ENCODE measurements at places on chromosomes 6 and 20. TPM values are rescaled to one million over a fixed set of nuclear protein-coding genes. Genes with fewer than 3 reads are reported as not detected.

DNA sequence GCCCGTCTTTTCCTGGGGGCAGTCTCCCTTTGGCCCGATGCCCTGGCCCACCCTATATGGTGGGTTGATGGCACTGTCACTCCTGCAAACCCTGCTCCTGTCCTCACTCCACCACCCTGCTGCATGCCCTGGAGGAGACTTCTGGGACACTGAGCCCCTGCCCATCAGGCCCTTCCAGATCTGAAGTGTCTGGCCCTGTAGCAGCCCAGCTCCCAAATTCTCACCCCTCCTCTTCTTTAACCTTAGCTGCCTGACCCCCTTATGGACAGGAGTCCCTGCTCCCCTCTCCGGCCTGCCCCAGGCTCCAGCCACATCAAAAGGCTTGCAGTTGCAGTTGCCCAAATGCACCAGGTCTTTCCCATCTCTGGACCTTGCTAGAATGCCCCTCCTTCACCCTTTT is 20.8 kb upstream of the SLC32A1 start:
- no peak for DNase-seq

The CST5 gene
- total RNA-seq, result not detected

The SLPI gene
- total RNA-seq, result 95.5 TPM

- DNase-seq, result no peak
These were observed 52.5 kb downstream of the HIVEP2 start for GRCh38 chr6:142892254-142893021.

DNA sequence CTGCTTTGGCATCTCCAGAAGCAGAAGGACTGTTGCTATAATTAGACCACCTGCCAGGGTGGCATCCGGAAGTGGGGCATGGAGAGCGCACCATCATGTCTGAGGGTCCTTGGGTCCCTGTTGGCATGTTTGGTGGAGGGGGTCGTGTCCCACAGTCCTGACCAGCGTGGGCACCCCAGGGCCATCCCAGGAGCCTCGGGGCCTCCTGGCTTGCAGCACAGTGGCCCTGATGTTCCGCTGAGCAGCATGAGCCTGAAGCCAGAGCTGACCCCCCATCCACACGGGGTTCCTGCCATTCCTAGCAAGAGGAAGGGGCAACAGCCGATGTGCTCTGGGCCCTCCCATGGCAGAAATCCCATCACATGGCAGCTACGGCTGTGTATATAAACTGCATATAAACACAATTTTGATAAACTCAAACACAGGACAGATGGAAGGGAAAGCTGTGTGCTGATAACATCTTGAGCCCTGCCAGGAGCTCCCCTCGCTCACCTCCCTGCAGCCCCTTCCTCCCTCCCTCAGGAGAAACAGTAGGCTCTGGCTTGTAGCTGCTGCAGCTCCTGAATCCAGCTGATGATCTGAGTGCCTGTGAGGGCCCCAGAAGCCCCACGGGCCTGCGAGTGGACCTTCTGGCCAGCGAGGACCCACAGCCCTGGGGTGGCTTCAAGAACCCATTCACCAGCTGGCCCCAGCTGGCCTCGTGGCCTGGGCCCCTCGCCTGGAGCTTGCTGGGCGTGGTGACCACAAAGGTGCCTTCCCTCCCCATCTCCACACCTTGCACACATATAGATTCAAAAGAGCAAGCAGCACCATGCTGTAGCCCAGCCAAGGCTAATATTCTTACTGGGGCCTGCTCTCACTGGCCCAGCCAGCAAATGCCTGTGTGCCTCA is 321.6 kb downstream of the CDH4 start:
- DNase-seq, result no peak

GRCh38 chr6:4363656-4364055 is 228.3 kb upstream of the ECI2 start:
- DNase-seq, result no peak

DNA sequence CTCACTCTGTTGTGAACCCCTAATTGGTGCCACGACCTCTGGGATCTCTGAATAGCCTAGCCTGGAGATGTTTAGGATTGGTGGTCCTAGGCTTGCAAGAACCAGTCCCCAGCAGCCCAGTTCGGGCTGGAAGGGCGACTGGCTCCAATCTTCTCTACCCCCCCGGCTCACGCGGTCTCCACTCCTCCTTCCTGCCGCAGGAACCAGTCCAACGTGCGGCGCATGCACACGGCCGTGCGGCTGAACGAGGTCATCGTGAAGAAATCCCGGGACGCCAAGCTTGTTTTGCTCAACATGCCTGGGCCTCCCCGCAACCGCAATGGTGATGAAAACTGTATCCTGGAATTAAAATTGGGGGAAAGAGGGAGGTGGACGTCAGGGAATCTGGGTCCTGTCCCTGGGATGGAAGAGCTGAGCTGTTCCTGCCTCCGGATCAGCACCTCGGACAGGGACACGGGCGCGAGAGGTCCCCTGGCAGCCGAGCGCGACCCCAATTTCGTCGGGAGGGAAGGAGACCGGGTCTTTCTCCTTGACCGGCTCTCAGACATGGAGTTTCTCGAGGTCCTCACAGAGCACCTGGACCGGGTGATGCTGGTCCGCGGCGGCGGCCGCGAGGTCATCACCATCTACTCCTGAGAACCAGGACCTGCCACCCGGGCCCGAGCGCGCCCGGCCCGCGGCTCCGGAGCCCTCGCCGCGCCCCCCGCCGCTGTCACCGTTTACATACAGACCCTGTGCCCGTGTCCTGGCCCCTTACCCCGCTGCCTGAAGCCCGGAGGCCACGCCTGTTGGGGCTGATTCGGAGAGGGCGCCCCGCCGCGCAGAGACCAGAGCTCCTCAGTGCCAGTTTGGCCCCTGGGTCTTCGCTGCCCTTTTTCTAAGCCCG is 28.2 kb downstream of the SLC12A5 start:
- DNase-seq, result peak; percentile 80

The TMC2 gene
- total RNA-seq, result 0.22 TPM

DNA sequence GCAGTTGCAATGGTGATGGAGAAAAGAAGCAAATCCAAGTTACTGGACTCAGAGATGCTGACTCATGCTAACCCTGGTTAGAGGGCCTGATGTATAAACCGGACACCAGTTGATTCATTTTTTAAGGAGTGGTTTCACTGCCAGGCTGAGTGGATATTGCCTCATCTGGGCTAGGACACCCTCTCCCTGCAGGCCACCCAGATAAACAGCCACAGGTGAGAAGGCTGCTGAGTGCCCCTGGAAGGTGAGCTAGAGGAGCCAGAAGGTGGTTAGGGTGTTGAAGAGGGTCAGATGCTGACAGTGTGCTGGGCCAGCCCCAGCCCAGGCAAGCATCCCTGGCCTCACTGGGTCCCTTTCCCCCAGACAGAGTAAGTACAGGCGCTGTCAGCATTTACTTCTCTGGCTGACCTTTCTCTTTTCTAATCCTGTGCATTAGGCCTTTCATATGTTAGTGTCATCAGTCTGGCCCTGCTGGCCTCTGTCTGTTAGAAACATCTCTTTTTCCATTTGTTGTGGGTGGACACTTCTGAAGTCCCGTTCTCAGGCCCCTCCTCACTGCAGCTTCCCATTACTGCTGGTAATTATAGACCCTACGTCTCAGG is 13.5 kb downstream of the EPB41L1 start:
- DNase-seq, result no peak

- peak; percentile 64 for DNase-seq
These were observed 32.6 kb downstream of the MOCS1 start for GRCh38 chr6:39901670-39902069.

The ADAM33 gene
- 117 TPM for total RNA-seq

- DNase-seq, result no peak
These were observed 41.7 kb downstream of the CDK5RAP1 start for GRCh38 chr20:33359399-33360261.

DNA sequence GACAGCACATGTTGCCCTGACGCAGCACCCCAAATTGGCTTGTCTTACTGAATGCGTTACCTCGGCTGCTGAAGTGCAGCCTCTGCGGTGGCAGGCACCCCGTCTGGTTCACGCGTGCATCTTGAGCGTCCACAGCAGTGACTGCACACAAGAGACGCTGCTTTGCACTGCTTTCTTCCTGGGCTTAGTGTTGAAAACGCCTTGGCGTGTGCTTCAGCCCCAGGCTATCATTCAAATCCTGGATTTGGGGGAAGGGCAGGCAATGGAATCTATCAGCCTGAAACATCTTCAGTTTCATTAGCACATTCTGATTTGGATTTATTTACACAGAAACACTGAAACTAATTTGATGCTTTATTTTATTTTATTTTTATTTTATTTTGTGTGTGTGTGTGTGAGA is 342.7 kb downstream of the SMOC2 start:
- DNase-seq, result no peak

The MICB gene
- total RNA-seq, result 2.9 TPM

DNA sequence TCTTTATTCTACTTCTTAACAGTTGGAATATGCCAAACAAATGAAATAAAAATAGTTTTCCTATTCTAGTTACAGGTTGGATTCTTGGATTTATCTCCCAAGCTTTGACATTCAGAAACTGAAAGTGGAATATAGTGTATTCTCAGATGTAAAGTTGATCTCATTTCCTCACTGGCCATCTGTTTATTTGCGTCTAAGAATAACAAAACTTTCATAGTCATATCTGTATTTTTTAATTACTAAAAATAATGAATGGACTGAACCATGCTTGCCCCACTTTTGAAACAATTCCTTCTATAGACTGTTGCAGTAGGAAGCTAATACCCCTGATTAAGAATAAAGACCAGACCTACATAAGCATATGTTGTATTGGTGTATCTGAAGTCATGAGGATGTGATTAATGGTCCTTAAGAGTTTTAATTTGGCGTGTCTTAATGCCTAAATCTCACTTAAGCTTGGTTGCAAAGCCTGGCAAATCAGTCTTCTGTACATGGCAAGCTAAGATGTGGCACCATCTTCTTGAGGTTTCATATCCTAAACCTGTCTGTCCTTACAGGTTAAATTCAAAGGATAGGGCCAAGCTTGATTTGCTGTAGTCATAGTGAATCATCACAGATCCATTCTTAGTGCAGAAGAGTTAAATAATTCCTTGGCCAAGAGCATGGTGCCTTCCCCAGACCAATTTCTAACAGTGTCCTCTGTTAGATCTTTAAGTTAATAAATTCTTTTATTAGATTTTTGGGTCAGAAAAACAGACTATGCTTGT is 58.9 kb downstream of the FOXO3 start:
- no peak for DNase-seq

DNA sequence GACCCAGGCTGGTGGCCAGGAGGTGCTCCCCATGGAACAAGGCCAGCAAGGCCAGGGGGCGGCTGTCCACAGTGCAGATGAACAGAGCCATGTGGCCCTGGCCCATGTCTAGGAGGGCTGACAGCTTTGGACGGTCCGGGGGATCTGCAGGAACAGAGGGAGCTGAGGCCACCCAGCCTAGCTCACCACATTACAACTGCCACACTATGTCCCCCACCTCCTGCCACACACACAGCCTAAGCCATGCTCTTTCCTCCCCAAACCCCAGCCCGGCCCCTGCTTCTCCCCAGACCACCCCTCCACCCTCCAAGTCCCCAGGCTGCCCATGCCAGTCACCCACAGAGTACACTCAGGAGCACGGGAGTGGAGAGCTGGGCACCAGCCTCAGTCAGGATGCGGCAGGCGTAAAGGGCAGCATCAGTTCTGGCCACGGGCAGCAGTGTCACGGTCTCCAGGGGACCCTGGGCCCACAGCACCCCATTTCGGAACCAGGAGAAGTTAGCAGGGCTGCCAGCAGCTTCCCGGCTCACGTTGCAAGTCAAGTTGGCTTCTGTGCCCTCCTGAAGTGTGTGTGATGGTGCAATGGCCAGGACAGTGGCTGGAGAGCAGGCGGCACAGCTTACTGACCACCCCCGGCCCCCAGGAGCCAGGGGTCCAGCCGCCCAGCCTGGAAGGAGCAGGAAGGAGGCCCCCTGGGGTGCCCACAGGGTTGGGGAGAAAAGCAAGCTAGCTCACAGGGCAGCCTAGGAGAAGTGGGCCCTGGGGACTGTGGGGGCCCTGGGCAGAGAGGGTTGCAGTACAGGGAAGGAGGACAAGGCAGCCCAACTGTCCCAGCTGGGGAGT is 15.2 kb upstream of the ADAM33 start:
- DNase-seq, result no peak

The OTOR gene
- total RNA-seq, result not detected

DNA sequence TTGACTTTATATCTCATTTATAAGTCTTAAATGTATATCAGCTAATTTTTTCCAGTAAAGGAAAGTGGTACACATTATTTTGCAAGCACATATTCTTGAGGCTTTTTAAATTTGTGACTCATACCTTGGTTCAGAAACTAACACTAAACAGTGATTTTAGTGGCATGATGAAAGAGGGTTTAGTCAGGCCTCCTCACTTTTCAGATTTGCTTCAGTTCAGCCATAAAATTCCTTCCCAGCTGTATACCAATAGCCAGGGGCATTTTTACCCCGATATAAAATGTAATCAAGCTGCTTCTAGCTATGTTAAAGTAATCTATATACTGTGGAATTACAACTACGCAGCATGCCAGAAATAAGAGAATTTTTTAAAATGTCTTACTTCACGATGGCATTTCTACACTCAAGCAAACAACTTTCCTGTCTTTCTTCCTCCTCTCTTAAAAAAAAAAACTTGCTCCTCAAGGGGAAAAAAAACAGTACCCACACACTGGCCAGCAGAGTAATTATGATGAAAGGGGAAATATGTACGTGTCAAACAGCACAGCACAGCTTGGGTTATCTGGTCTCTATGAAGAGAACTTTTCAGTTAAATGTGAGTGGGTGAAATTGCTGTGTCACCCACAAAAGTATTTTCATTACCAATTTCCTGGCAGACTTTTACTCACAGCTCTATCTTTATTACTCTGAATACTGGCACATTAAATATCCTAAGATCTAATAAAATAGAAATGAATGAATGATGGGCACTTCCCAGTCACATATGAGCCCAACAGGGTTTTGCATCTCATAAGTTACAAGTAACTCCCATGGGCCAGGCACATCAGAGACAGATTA is 244.8 kb upstream of the TENT5A start:
- no peak for DNase-seq

The CRYBG1 gene
- total RNA-seq, result 10.7 TPM

DNA sequence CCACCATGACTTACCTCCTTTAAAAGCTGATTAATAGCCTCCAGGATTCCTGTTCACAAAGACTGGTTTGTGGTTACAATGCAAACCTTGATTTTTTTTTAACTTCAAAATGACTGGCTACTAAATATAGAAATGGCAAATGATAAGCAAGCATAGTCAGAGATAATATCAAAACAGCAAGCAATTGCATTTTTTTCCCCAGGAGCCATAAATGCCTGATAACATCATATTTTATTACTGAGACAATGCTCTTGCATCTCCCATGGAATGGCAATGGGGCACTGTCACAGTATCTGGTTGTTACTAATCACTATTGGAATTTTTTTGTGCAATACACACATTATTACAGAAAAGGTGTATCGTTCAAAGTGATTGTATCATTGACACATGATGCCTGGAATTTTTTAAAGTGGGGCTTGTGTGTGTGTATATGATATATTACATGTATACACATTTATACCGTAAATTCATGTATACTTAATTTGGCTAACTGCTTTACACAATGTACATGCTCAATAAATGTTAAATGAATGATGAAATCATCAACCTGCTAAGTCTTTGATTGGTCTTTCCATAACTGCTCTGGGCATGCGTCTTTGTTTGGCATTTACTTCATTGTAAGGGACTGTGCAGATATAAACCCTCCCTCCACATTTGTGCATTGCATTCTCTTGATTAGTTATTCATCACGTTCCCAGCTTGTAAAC is 980 bp upstream of the SALL4 start:
- no peak for DNase-seq

- DNase-seq, result no peak
These were observed 33.2 kb downstream of the CLIC5 start for GRCh38 chr6:45982280-45983036.

Data from sciatic nerve (tissue), 2 donors.